NCI-H345 (cell line): ENCODE measurements at places on chromosomes 2 and 18.

DNA sequence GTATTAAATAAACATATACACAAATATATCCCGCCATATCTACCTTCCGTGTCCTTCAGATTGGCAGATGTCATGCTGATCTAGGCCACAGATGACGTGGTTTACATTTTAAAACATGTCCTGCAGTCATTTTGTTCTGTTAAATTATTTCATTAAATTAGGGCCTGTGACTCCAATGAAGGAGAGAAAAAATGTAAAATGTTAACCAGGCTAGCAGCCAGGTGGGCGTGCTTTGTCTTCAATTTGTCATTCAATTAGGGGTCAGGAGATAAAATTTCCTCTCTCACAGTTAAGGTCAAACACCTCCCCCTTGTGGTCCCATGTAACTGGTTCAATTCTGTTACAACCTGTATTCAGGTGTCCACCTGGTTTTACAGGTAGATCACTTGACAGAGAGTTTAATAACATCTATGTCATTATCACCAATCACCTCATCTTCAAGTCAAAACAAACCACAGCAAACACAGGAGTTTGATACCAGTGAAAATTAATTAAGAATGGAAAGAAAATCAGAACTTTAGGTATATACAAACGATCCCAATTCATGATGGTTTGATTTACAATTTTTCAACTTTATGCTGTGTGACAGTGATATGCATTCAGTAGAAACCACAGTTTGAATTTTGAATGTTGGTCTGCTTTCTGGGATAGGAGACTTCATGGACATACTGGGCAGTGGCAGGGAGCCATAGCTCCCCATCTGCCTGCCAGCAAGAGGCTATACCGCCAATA is 339.4 kb downstream of the CMPK2 start:
- DNase-seq, result peak; percentile 73

DNA sequence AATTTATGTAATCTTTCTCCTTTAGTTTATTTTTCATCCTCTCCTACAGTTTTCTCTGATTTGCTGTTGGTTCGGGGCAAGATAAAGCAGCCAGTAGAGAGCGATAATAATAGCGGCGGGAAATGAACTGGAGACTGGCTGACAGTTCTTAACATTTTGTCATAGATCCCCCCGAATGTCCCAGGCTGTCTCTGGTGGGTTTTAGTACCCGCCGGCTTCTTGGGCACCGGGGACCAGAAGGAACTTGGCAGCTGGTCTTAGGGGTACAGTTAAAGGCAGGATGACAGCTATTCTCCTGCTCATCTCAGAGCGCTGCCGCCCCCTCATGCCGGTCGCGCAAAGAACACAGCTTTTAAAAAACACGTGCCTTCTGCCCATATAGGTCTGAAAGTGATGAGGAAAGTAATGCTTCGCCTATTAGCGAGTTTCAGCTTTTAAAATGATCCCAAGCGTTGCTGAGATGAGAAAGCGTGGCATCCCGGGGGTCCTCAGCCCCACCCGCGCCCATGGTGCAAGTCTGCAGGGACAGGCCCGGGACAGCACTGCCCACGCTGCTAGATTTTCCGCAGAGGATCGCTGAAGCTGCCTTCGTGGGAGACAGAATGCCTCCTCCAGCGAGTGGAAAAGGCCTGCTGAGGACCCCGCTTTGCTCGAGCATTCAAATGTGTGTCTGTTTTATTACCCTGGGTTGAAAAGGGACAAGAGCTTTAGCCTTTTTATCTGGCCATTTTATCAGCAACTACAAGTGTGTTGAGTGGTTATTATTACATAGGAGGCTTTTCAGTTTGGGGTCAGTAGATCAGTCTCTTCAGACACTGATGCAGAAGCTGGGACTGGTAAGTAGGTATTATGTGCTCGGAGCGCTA is 3.8 kb downstream of the ONECUT2 start:
- DNase-seq, result peak; percentile 52

GRCh38 chr2:161956738-161957137 is 117.3 kb downstream of the DPP4 start:
- DNase-seq, result peak; percentile 24

GRCh38 chr2:30341500-30342267 is 105.4 kb upstream of the LCLAT1 start:
- DNase-seq, result no peak

- DNase-seq, result no peak
These were observed 243.8 kb downstream of the FAM210A start for GRCh38 chr18:13482618-13482945.

DNA sequence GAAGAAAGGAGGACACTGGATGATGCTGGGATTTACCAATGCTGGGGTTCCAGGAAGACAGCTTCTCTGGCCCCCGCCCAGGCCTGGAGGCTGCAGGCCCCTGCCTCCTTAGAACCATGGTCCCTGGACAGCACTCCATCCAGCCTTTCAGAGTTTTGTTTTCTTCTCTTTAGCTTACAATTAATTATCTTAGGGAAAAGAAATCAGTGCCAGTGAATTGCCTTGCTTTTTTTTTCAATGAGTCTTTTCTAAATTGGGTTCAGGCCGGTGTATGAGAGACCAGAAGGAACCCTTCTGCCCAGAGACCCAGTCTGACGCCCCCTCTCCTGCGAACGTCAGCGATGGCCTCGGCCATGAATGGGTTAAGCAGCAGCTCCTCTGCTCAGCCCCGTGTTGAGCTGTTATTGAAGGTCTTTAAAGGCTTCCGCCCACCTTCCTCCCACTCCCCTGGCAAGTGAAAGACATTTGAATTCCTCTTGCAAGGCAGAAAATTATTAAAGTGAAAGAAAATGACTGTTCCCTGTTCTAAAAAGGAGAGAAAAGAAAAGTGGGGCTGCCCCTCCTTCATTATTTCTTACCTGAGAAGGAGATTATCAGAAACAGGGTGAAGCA is 65.7 kb upstream of the CHMP1B start:
- no peak for DNase-seq

GRCh38 chr2:74876081-74876886 is 42.4 kb downstream of the HK2 start:
- DNase-seq, result peak; percentile 45

DNA sequence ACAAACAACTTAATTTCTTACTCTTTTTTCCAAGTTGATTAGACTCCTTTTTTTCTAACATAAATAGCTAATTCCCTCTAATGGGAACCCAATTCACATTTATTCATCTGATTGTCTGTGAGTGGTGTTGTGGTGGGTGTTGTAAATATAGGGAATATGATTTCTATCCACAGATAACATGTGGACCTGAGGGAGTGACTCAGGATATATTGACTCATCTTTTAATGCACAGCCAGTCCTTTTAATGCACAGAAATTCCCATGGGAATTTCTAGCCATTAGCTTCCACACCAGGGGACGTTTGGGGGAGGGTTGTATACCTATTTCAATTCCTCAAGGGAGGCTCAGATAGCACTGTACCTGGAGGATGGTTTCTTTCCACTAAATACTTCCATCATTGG is 1339.6 kb upstream of the LRRTM1 start:
- no peak for DNase-seq

GRCh38 chr2:200279857-200280256 is 26.6 kb upstream of the SPATS2L start:
- DNase-seq, result no peak

DNA sequence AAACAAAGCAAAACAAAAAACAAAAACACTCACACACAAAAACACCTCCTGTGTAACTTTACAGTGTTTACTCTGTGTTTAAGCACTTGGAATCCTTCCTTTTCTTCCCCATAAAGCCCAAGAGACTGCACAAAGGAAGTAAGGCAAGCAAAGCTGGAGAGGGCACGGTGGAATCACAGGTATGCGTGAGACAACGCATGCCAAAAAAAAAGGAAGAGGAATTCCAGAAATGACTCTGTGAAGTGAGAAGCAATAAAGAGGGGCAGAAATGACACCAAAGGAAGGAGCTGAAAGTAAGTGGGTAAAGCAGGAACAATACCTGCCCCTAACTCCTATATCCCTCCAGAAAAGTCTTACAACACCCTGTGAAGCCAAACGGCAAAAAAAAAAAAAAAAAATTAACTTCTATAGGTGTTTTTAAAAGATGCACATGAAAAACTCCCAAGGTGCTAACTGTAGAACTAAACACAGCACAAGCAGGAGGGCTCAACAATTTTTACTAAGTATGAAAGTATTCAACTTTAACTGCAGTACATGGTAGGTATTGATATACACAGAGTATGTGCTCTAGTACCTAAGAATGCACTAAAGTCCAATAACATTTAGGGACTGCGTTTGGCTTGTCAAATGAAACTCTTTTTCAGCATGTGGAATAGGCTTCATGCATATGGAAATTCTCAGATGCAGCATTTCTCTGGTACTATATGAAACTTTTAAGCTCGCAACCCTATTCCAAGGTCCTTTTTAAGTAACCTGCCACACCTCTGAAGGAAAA is 9.1 kb downstream of the RND3 start:
- DNase-seq, result no peak

- DNase-seq, result peak; percentile 61
These were observed 11.5 kb downstream of the TEX44 start for GRCh38 chr2:231604101-231604684.
